ENCODE measurements at places on chromosomes 6 and 20.

DNA sequence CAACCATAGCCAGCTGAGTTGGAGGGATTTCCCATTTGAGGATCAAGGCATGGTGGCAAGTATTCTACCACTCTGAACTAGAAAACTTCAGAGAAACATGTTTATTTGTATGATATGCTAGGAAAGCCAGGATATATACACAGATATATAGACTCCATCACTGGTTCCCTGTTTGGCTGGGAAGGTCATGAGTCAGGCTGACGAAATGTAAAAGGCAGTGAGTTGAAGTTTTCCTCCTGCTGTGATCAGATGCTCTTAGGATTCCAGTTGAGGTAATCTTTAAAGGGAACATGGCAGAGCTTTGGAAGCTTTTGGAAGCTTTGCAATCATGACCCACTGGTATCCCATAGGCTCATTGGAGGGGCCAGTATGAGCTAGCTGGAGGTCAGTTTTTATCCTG is 1369.1 kb downstream of the EPHA7 start:
- DNase-seq: no peak

DNA sequence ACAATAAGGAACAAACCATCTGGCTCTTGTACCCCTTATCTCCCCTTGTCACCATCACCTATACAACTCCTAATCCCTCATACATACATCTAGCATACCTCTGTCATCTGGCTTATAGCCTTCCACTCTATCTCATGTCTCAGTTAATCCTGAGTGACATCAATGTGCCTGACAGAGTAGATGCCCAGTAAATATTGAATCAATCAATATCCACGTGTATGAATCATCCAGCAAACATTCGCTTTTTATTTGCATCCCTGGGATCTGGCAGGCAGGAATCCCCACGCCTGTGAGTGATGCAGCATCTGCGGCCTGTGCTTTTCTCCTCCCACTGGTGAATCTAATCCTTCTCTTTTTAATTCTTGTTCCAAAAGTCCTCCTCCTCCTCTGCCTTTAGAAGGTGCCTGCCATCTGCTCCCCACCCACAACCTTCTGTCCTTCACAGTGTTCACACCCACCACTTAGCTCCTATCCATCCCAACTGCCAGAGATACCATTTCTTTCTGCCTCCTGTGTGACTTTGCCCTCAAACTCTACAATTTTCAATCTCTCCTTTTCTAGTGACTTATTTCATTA is 37.6 kb downstream of the ZNF391 start:
- no peak for DNase-seq

DNA sequence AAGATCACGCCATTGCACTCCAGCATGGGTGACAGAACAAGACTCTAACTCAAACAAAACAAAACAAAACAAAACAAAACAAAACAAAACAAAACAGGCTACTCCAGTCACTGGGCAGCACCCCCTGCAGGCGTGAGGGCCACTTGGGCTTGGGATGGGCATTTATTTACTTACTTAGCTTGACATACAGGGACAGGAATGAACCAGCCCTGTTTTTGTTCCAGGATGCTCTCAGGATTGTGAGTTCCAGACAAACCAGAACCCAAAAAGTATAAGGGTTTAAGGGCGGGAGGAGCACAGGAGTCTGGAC is 4.0 kb upstream of the PTPN1 start:
- DNase-seq: no peak

GRCh38 chr6:19839788-19840187 is 2.6 kb downstream of the ID4 start:
- DNase-seq: no peak

GRCh38 chr6:152160346-152160745 is 352.9 kb downstream of the ESR1 start:
- no peak for DNase-seq

GRCh38 chr6:21022343-21023107 is 488.3 kb downstream of the CDKAL1 start:
- DNase-seq: no peak

DNA sequence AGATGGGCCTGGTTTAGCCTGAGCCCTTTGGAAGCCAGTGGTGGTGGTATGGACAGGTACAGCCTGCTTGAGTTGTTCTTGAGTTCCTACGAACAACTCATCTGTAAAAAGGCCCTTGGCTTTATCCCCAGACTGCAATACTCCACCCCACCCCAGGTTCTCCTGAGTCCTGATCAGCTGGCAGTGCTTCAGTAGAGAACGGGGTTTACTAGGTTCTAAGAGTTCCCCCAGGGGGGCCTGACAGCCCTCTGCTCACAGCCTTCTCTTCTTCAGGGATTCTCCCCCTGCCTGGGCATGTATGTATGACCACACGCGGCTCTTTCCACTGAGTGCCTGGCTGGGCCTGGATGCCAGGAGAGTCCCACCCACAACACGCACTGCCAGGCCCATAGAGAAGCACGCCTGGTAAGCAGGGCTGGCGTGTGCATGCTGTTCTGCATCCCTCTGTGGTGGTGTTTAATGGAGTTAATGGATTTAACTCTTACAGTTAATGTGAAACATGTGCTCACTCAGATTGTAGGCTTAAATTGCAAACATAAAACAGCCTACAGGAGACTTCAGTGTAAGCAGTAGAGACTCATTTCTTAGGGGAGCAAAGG is 44.3 kb upstream of the SLC4A11 start:
- DNase-seq: no peak

- DNase-seq: no peak
Observed at GRCh38 chr6:22078802-22079545, 217.9 kb downstream of the PRL start.

GRCh38 chr20:46122516-46123481 is 4.7 kb downstream of the CD40 start:
- DNase-seq: no peak

Measured in effector memory CD4-positive, alpha-beta T cell (primary cell).